ENCODE measurements at places on chromosomes 2 and 18. TPM values are rescaled to one million over a fixed set of nuclear protein-coding genes. Genes with fewer than 3 reads are reported as not detected.

The ZNF521 gene
- not detected for total RNA-seq

The CFAP65 gene
- total RNA-seq, result 0.15 TPM

The RPIA gene
- 28.8 TPM for total RNA-seq

The CYS1 gene
- 1.4 TPM for total RNA-seq

The GALNT13 gene
- total RNA-seq, result 12.6 TPM

The LDLRAD4 gene
- 1.7 TPM for total RNA-seq

The TWIST2 gene
- total RNA-seq, result 19.4 TPM

The IL1R1 gene
- total RNA-seq, result 34.5 TPM

The UPP2 gene
- total RNA-seq, result not detected

The RANBP2 gene
- total RNA-seq, result 24.9 TPM

The MYL1 gene
- not detected for total RNA-seq

The AOX1 gene
- total RNA-seq, result 2.9 TPM

The NAT8 gene
- not detected for total RNA-seq

The KCNG2 gene
- total RNA-seq, result not detected

The TUBA4B gene
- 0.26 TPM for total RNA-seq

The ST8SIA5 gene
- total RNA-seq, result 0.02 TPM

Measured in A549 treated with DMSO at 1 μM for 4 hours (cell line).